Activated CD4-positive, alpha-beta T cell treated with anti-CD3 and anti-CD28 coated beads for 1 hour (primary cell): ENCODE measurements at places on chromosomes 11 and 22.

GRCh38 chr11:58429273-58429672 lies 1.4 kb upstream of the OR5B2 start:
- DNase-seq, result no peak

GRCh38 chr11:57255618-57256017 lies 18.6 kb upstream of the APLNR start:
- DNase-seq, result no peak

- no peak for DNase-seq
Observed at GRCh38 chr22:33018232-33018864, 39.8 kb downstream of the SYN3 start.

GRCh38 chr11:78615724-78616123 lies 41.1 kb upstream of the NARS2 start:
- no peak for DNase-seq
